ENCODE measurements at places on chromosomes 12 and 14.

DNA sequence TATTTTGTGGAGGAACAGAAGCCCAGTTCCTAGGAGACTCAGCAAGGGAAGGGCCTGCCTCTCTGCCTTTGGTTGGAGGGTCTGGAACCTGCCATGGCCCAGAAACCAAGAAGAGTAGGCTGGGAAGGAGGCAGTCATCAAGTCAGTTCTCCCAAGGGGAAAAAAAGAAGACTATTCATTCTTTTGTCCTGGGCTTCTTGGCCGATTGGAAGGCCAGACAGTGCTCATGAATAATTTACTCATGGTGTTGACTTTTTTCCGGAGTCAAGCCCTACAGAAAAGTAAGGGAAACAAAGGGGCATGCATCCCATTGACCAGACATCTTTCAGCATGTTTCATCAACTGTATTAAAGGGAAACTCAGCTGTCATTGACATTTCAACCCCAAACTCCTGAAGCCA, 168.1 kb downstream of the PRKCH start:
- DNase-seq: no peak

DNA sequence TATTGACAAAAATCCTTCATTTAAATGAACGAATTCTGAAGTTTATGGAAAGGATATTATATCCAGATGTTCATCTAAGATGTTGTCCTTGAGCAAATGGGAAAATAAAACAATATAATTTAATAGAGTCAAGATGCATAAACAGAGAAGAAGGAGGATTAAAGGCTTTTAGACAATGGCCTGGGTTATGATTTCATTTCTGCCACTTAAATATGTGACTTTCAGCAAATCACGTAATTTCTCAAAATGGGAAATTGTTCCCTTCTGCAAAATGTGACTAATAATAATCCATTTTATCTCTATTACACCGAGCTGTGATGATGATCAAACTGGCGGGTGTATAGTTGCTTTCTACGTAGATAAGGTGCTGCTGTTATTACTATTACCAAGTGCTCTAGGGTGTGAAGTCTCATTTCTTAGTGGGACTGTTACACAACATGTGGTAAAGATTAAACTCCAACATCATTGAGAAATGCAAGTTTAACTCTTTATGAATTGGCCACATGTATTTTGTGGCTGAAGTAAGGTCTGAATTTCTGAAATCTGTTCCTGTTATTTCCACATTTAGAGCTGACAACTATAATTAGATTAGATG, 157.0 kb downstream of the MYRFL start:
- DNase-seq: no peak

DNA sequence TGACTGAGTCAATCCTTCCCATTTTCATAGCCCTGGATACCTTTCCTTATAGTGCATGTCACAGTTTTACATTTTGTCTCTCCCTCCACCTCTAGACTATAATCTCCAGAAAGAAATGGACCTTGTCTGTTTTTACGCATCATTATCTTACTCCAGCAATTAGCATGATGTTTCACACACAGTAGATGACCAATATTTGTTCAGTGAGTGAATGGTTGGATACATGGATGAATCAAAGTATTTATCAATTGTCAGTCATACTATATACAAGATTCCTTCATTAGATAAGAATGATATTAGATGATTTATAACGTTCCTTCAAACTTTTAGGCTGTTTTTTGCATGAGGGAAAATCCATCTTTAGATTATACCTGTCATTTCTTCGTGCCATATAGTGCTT, 61.1 kb downstream of the PTHLH start:
- no peak for DNase-seq

GRCh38 chr14:75274899-75275569, 3.6 kb upstream of the FOS start:
- DNase-seq: peak; percentile 67

GRCh38 chr12:28891126-28891525, 258.0 kb upstream of the FAR2 start:
- no peak for DNase-seq

DNA sequence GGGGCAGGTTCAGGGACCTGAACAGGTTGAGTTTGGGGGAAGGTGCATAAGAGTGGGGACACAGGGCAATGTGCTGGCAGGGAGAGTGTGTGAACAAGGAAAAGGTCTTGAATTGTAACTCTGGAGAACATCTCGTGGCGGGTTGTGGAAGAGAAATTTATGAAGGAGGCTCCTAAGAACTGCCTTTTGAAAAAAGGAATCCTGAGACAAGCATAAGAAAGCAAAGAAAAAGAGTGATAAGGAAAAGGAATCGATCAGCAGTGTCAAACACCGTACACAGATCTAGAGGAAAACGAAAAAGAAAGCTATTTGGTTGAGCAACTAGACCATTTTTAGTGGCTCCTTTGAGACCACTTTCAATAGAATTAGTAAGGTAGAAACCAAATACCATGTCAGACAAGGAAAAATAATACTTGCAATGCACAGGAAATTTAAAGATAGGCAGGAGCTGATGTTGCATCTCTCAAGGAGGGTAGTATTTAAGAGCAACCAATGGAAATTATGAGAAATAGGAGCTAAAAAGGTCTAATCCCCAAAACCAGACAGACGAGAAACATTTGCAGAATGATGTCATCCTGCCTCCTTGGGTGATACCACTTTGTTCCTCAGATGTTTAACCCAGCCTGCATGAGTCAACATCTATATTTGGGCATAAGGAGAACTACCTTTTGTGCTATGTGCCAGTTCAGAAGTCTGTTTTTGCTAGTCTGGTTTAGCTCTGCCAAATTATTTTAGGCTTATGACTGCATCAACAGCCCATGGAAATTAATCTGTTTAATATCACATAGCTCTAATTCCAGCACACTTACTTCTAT, 64.5 kb upstream of the STK38L start:
- DNase-seq: no peak

DNA sequence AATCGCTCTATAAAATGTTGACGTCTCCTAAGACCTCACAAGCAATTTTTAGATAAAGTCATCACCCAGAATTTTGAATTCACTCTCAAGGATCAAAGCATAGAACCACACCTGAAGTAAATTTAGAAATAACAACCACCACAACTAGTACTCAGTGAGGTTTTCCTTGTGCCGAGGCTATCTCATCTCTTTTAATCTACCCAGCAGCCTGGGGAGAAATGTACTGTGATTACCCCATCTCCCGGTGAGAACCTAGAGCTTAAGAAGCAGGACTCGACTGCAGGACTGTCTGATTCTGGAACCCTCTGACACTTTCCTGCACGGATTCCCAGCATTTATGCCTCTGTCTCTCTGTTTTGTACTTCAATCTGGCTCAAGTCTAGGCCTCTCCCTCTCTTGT, 180.9 kb upstream of the PLXNC1 start:
- DNase-seq: no peak

- no peak for DNase-seq
Measured at GRCh38 chr12:24078318-24078765, 128.9 kb upstream of the SOX5 start.

DNA sequence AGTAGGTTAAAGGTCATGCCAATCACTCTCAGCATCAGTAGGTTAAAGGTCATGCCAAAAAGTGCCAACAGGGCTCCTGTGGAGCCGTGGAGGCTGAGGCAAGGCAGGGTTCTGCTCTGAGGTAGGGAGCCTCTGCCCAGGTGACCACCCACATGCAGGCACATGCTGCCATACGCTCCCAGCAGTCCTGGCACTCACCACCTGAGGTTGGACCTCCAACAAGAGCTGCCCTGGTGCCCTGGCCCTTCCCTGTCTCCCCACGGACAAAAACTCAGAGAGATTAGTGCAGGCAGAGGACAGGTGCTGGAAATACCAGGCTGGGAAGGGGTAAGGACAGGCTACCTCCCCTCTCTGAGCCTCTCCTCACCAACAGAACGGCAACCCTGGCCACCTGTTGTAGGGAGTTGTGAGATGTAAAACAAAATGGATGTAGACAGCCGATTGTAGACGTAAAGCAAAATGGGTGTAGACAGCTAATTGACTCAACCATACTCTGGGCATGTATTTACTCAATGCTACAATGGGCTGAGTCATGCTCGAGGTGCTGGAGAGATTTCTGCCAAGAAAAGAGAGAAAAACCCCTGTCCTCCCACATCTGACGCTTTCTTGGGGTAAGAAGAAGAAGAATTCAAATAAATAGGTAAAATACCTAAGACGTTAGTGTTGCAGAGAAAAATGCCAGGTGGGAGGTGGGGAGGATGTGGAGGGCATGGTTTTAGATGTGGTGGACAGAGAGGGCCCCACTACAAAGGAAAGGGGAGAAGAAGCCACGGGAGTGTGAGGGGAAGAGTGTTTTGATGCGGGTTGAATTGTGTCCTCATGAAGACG, 32.4 kb downstream of the LTBP2 start:
- no peak for DNase-seq

- DNase-seq: no peak
Measured at GRCh38 chr14:99774556-99775307, 18.5 kb upstream of the EML1 start.

GRCh38 chr14:100142073-100143040, 17.1 kb downstream of the DEGS2 start:
- no peak for DNase-seq

DNA sequence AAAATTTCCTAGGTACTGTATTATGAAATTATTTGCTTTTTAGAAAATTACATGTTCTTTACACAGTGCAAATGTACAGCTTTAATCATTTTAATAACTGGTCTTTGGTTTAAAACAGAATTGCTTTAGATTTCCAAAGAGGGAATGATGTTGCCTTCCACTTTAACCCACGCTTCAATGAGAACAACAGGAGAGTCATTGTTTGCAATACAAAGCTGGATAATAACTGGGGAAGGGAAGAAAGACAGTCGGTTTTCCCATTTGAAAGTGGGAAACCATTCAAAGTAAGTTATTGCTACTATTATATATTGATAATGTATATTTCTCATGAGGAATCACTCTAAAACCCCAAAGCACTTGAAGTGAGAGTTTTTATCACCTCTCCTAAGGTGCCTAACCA, 13.4 kb downstream of the LGALS3 start:
- DNase-seq: no peak

DNA sequence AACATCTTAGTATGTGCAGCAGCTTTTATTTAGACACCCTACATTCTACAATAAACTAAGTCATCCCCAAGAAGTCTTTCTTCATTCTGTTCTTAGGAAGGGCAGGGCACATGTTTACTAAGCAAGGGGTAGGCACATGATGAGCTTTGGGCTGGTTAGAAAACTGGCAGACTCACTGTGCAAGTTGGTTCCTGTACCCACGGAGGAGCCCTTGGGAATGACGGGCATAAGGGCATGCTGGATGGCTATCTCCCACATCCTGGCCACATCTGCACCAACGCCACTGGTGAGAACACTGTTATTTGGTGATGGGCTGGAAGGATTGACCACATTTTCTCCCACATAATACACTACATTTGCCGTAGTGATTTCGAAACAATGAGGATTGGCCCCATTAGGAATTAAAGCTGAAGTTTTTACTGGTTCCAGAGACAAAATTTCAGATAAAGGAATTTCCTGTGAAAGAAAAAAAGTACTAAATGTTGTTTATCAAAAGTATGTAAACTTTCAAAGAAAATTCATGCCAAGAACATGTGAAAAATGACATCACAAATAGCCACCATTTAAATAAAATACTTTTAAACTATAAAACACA, 297.0 kb downstream of the PRKD1 start:
- DNase-seq: no peak

GRCh38 chr12:8917751-8918150, 3.4 kb downstream of the PHC1 start:
- DNase-seq: no peak

- DNase-seq: no peak
Measured at GRCh38 chr12:107145397-107145796, 52.0 kb upstream of the CRY1 start.

DNA sequence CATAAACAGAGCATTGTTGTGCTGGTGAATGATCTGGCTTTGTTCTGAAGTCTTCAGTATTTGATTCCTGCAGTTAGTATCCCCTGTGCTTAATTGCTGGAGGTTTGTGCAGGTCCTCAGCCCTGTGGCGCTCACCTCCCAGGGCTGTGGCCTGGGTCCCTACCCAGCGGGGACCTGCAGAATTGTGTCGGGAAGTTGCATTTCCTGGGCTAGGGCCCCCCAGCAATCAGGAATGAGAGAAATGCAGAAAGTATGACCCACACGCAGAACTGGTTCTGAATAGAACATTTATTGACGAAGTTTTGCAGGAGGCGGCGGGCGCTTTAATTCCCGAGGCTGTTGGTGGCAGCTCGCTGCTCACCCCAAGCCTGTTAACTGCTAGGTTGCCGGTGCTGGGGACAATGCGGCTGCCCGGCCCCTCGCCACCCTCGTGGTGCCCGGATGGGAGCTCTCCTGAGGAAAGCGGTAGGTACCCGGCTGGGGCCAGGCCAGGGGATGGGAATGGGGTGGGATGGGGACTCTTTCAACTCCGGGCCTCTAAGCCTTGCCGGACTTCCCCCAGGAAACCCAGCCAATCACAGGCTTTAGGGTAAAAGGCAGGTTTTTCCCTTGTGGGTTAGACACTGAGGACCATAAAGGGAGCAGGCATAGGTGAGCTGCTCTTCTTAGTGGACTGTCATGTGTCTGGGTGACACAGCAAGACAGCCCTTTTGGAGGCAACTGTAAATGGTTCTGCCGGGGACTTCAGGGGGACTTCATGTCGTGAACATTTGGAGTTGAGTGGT, 11.6 kb downstream of the PLEKHG3 start:
- DNase-seq: no peak

DNA sequence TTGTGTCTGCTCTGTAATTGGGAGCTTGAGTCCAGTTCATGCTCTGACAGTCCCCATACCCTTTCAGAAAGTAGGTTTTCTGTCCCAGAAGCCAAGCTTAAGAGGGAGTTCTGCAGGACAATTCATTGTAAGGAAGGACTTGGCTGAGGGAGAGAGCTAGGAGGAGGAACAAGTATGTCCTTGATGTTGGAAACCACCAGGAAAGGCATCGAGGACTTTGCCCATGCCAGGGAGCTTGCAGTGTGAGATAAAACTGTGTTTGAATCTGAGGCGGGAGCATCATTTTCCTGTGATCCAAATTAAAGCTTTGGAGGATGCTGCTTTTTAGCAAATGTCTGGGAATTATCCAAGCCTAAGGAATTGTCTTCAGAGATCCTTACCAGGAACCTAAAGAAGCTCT, 175.3 kb downstream of the EMP1 start:
- DNase-seq: no peak

DNA sequence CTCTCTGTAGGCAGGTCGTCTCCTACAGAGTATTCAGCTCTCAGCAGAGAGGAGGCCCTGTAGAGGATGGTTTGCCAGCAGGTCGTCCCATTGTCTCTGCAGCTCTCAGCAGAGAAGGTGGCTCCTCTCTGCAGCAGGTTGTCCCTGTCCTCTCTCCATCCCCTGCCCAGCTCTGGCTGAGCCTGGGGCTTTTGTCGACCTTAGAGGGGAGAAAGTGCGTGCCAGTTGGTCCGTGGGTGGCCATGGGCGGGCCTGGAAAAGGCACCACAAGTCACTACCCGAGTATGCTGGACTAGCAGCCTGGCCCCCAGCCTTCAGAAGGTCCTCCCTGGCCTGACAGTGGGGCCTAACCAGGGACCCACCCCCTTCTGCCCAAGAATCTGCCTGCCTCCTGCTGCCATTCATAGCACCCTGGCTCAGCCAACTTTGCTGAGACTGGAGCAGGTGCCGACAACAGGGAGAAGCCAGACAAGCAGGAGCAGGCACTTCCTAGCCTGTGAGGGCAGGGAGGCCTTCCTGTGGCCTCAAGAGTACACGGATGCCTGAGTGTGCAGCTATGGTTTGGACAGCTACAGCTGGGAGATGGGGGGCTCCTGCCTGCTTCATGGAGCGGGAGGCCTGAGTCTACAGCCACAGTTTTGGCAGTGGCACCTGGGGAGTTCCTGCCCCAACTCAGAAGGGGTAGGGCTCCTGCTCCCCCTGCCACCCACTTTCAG, 59.7 kb upstream of the KCNH3 start:
- DNase-seq: no peak

GRCh38 chr12:92612611-92613010, 90.2 kb upstream of the PLEKHG7 start:
- no peak for DNase-seq
